ENCODE measurements at places on chromosomes 13 and 19.

DNA sequence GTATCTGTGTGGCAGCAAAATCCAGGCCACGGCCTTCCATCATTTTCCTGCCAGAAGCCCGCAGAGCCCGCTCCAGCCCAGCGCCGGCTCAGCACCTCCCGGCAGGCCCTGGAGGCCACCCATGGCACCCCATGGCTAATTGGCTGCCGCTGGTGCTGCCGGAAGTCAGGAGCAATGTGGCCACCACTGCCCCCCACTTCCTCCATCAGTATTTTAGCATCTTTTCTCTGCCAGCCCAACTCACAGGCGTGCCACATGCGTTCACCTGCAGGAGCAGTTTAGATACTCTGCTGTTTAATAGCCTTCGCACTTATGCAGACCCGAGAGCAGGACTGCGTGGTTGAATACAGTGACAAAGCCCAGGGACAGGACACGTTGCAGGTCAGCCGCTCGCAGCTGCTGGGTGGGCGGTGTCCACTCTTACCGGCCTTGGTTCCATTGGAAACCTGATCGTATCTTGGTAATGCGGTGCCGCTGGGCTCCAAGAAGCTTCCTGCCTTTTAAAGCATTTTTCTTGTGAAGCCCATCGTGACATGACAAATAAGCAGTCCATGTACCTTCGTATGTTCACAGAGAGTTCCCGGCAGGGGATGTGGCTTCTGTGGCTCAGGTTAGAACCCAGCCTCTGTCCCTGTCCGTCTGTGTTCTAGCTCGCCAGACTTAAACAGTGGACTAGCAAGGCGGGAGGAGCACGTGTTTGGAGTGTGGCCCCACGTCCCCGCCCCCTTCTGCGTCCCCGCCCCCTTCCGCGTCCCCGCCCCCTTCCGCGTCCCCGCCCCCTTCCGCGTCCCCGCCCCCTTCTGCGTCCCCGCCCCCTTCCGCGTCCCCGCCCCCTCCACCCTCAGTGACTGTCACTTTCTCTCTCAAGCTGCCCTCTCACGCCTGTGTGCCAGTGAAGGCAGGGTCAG, 162.0 kb upstream of the SOX1 start:
- no peak for DNase-seq

DNA sequence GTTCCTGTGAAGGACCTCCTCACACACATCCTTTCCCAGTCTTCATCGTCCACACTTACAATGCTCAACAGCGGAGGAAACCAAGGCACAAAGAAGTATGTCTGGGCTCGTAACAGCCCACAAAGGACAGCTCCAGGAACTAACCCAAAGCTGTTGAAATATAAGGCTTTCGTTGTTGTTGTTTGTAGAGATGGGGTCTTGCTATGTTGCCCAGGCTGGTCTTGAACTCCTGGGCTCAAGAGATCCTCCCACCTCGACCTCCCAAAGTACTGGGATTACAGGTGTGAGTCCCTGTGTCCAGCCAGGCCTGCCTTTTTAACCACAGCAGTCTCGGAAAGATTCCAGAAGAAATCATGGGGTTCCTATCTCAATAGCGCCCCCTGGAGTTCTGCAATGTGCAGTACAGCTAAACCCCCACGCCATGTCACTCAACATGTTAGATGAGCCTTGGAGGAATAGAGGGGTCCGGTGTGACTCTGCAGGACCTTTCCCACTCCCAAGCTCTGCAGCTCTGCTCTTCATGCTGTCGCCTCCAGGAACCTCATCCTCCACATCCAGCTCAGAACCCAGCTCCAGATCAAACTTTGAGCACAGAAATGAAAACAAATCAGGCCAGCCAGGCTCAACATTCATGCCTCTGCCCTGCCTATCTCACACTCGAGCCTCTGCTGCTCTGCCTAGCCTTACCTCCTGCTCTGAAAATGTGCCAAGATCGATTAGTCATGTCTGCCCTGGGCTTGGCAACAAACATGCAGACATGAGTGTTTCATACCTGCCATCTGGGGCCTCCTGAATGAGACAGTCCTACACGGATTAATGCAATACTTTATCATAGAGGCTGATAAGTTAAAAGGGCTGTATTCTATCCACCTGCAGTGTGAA, 7.5 kb downstream of the PLA2G4C start:
- no peak for DNase-seq

DNA sequence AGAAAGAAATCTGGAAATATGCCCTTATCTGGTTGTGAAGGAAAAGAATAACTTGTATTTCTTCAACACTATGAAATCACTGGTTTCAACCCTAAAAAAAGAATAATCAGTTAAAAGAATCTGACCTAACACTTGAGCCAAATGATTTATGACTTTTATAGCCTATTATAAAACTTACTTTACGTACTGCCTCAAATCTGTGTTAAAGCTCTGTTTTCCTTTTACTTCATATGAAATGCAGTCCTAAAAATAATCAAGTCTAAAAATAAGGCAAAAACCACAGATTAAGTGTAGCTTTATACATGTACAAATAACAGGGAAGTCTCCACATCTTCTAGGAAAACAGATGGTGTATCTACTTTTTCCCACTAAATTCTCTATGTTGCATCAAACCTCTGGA, 101.3 kb downstream of the VWA8 start:
- no peak for DNase-seq

- no peak for DNase-seq
These were observed 97.1 kb upstream of the UBAC2 start for GRCh38 chr13:99103536-99103935.

- peak; percentile 65 for DNase-seq
These were observed 9.4 kb downstream of the USHBP1 start for GRCh38 chr19:17255150-17255621.

DNA sequence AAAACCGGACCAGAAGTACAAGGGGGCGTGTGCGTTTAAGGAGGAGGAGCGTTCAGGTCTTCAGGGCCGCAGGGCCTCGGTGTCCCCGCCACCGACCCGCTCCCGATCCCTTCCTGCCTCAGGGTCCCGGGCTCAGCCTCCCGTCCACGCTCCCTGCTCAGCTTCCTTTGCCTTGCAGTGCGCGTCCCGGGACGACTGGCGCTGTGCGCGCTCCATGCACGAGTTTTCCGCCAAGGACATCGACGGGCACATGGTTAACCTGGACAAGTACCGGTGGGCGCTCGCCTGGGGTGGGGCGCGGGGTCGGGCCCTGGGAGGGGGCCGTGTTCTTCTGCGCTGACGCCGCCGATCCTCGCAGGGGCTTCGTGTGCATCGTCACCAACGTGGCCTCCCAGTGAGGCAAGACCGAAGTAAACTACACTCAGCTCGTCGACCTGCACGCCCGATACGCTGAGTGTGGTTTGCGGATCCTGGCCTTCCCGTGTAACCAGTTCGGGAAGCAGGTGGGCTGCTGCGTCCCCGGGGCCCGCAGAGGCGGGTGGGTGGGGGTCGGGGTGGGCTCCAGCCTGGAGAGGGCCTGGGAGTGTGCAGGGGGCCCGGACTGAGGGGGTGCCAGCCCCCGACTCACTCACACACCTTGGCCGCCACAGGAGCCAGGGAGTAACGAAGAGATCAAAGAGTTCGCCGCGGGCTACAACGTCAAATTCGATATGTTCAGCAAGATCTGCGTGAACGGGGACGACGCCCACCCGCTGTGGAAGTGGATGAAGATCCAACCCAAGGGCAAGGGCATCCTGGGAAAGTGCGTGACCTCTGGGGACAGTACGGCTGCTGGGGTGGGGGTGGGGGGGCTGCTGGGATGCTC, 1.4 kb downstream of the GPX4 start:
- no peak for DNase-seq

GRCh38 chr13:31460061-31460460, 260.3 kb downstream of the B3GLCT start:
- DNase-seq: no peak

DNA sequence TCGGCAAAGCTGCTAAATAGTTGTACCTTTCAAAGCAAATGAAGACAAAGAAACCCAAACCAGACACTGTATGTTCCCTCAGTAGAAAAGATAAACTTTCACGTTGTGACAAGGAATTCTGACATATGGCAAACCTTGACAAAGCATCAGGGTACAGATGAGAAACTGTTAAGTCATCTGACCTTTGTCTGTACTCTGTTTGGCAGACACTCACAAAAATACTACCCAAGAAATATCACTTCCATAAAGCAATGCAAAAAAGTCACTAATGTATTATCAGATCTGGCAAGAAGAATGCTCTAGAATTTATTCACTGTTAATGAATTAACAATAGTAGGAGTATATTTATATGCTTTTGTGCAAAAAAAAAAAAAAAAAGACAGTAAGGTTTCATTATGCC, 843.7 kb downstream of the DIAPH3 start:
- no peak for DNase-seq

DNA sequence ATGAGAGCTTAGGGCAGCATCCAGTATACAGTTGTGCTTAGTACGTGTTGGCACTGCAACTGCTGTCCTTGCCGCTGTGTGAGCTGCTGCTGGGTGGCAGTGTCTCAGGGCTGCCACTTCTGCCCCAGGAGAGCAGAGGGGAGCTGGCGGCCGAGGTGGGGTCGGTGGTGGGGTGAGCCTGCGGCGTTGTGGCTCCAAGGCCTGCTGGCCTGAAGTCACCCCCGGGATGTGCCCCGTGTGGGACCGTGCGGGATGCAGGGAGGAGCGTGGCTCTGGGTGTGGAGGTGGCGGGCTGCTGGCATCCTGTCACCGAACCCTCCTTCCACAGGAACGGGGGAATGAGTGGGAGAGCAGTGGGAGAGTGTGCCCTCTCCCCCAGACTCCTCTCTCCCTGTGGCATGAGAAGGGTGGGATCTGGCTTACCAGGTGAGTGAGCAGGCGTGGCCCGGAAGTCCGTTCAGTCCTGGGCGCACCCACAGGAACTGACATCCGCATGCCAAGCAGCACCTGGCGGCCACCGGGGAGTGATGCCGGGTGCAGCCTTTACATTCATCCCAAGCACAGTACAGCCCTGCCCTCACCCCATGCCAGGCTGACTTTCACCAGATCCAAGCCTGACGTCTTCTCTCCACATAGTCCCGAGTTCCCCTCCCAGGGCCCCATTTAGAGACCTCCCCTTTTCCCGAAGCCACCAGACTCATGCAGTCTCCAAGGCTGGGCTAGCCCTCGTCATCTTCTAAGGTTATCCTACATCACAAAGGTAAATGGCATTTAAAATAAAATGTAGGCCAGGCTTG, 26.6 kb downstream of the MCF2L start:
- no peak for DNase-seq

GRCh38 chr13:27310946-27311345, 40.3 kb downstream of the RASL11A start:
- DNase-seq: no peak

DNA sequence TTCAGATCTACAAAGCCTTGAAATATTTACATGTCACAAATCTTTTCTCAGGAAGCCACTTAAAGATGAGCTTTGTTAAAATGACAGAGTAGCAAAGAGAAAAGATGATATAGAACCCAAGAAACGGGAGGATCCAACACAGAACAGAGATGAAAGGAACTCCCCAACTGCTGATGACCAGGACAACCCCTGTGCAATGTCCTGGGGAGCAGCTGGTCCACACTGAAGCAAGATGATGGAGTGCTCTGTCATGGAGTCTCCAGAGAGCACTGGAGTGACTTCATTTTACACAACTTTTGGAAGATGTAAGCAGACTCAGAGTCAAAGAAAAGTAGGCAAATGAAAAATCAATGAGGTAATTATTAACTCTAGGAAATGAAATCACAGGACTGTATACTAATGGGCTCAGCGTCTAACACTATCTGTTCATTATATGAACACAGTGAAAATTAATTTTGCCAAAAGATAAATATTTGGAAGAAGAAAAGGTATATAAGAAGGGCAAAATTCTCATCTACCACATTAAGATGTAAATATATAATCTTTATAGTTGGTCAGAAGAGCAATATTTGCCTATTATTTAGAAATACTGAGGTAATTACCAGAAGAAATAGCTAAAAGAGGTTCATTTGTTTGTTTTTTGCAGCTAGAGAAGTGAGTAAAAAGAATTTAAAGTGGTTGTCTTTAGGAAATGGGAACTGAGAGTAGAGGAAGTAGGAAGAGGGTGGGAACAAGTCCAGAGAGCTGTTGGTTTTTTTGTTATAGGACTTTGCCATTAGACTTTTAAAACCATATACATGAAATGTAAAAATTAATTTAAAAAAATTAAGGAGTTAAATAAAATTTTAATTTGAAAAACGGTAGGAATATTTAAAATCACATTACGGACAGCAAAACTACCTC, 30.5 kb downstream of the MTRF1 start:
- DNase-seq: no peak

DNA sequence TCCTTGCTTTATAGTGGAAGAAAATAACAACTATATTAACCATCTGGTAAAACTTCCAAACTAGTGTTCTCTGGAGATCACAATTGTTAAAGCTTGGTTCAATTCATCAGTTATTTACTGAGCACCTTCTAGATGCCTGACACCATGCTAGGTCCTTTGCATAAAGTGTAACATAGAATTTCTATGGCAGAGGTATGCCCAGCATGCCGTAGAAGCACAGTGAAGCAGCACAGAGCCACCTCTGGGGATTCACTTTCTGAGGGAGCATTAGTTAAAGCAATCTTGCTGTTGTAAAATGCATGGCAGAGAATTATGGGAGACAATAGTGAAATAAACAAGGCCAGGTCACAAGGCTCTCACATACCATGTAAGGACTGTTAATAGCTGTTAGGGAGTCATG, 75.2 kb downstream of the LRRC63 start:
- no peak for DNase-seq

DNA sequence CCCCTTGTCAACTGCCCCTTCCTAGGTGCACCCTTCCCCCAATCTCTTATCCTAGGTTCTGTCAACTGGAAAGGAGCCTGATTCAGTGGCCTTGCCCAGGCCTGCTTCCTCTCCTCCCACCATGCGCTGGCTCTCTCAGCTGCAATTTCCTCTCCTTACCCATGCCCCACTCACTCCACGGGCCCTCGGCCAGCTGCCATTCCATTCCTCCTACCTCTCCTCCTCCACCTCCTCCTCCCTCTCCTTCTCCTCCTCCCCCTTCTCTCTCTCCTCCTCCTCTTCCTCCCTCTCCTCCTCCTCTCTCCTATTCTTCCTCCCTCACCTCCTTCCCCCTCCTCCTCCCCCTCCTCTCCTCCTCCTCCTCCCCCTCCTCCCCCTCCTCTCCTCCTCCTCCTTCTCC, 9.6 kb upstream of the TIMM44 start:
- DNase-seq: no peak

- no peak for DNase-seq
These were observed 225.2 kb upstream of the TMTC4 start for GRCh38 chr13:100899720-100900316.

- DNase-seq: no peak
These were observed 5.4 kb upstream of the EPN1 start for GRCh38 chr19:55669418-55670279.

DNA sequence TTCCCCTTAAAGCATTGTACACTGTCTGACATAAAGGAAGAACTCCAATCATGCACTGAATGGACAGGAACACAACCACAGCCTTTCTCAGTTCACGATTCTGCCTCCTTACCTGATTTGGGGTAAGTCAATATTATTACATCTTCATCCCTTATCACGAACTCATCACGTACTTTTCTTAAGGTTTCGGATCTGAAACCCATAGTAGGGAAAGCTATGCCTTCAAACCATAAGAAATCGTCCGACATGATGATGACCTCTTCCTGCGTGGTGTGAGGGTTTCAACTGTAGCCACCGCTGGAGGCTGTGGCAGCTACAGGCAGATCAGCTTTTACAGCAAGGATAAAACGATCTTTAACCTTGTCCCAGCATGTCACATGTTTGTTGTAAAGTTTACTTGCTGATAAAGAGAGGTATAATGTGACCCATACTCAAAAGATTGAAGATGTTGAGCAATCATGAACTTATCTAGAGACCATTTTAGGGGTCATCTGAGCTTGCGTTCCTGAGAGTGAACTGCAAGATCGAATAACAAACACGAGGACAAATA, at the start of gene SULT2A1:
Gene SULT2A1, minus strand, starts transcription at position 306 of the 550 bp plus-strand sequence. Its CDS starts 58 bp downstream, at position 248.
- DNase-seq: no peak

GRCh38 chr13:107586216-107586615, 629.1 kb downstream of the LIG4 start:
- DNase-seq: no peak

Measured in lower lobe of right lung (tissue), 2 donors.